ENCODE measurements at places on chromosomes 7 and 10.

- no peak for DNase-seq
Measured at GRCh38 chr7:18461785-18462467, 33.6 kb upstream of the HDAC9 start.

- DNase-seq, result no peak
Measured at GRCh38 chr7:30840141-30841024, 69.2 kb downstream of the MINDY4 start.

- DNase-seq, result no peak
Measured at GRCh38 chr10:20893297-20893696, 3.8 kb downstream of the NEBL start.

DNA sequence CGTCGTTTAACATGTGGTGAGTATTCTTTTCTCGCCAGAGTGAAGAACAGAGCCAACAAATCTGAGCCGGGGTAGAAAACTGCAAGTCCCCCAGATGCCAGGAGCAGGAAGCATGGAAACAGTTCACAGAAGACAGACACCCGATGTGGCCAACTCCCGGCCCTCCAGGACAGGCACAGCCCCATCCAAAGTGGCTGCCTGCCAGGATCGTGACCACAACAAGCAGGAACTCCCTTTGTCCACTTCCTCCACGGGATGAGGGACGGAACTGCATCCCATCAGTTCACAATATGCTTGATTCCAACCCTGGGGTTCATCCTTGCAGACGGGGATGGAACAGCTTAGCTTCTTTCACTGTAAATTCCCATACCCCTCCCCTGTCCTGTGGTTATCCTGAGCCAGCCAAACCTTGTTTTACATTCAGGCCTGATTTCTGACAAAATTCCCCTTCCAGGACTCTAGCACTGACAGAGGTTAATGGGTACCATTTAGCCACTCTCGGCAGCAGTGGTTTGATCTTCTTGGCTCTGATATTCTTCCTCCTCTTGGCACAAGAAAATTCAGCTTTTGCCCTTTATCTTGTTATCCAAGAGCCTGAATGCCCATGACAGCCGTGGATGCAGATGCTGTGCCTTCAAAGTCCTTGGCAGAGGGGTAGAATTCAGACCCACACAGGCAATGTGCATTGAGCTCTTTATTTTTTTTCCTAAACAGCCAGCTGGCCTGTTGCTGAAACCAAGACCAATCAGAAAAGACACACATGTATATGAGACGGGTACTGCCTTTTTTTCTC, 105.5 kb upstream of the FAM204A start:
- DNase-seq, result no peak

GRCh38 chr10:31605861-31606525, 287.0 kb downstream of the ZEB1 start:
- DNase-seq, result no peak

DNA sequence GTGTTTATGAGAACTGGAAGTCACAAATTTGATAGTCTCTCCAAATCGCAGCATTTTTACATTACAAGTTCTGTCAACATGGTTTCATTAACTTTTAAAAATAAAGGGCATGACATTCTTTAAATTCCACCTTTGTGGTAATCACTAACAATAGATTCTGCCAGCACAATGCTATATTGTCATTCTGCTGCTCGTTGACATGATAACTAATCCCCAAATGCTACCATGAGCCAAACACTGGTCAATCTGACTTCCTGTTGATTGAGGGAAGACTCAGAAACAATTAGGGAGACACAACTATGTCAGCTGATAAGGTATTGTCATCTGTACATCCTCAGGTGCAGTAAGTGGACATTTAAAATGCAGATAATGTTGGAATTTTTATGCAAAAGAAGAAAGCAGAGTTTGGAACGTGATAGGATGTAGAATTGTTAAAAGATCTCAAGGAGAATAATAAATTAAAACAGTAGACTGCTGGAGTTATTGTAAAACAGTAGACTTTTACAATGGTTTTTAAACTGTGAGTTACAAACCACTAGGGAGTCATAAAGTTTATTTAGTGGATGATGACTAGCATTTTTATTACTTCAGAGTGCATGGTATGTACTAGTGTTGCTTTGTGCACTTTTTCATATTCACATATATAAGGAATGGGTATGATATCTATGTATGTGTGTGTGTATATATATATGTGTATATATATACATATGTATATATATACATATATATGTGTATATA, 126.4 kb upstream of the DKK1 start:
- no peak for DNase-seq

- DNase-seq, result no peak
Measured at GRCh38 chr10:117409549-117410305, 34.5 kb upstream of the PDZD8 start.

- DNase-seq, result no peak
Measured at GRCh38 chr7:118731854-118732253, 507.4 kb downstream of the ANKRD7 start.
